Memory B cell (primary cell): ENCODE measurements at places on chromosomes 11 and 22.

- no peaks in the 10 kb centered on the region for H3K4me1 ChIP-seq
- H3K4me3 ChIP-seq, result no peak overlapping the region
- H3K36me3 ChIP-seq, result no peaks in the 10 kb centered on the region
- no peak for DNase-seq
- H3K27ac ChIP-seq, result no peak overlapping the region
These were observed 171.8 kb downstream of the SOX6 start for GRCh38 chr11:16184588-16184987.

DNA sequence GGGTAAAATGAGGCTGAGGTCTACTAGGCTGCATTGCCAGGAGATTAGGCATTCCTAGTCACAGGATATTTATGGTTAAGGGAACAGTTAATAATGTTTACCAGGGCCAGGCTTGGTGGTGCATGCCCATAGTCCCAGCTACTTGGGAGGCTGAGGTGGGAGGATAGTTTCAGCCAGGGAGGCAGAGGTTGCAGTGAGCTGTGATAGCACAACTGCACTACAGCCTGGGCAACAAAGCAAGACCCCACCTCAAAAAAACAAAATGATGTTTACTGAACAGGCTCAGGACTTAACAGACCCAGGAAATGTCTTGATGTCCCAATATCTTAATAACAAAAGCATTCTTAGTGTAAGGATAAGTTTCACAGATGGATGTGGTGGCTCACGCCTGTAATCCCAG, 2.8 kb upstream of the MRPL16 start:
- H3K4me1 ChIP-seq, result peaks cover 12% of the 10 kb centered on the region
- no peak overlapping the region for H3K4me3 ChIP-seq
- peaks cover 3% of the 10 kb centered on the region for H3K27me3 ChIP-seq
- H3K27ac ChIP-seq, result no peak overlapping the region
- no peak for DNase-seq

DNA sequence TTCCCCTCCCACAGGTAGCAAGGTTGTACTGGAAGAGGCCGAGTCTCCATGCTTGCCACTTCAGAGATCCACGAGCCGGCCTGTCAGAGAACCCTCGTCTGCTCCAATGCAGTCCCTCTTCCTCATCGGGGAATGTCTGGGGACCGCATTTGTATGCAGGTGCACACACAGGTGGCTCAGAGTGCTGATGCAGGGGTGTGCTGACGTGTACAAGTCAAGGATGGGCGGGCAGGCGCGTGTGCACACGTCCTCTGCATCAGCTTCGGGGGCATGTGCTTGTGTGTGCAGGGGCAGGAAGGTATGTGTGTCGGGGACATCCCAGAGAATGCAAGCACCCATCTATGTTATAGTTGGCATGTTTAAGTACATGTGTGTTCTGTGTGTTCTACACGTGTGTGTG, 49.4 kb downstream of the ELFN2 start:
- H3K27ac ChIP-seq, result no peak overlapping the region
- H3K36me3 ChIP-seq, result no peaks in the 10 kb centered on the region
- no peak overlapping the region for H3K4me3 ChIP-seq
- peaks cover 35% of the 10 kb centered on the region for H3K27me3 ChIP-seq
- peaks cover 13% of the 10 kb centered on the region for H3K4me1 ChIP-seq
- no peak for DNase-seq

GRCh38 chr22:17100621-17101020, 15.8 kb downstream of the IL17RA start:
- H3K27ac ChIP-seq, result no peak overlapping the region
- H3K27me3 ChIP-seq, result no peaks in the 10 kb centered on the region
- H3K4me1 ChIP-seq, result peaks cover 15% of the 10 kb centered on the region
- H3K36me3 ChIP-seq, result peaks cover 37% of the 10 kb centered on the region

DNA sequence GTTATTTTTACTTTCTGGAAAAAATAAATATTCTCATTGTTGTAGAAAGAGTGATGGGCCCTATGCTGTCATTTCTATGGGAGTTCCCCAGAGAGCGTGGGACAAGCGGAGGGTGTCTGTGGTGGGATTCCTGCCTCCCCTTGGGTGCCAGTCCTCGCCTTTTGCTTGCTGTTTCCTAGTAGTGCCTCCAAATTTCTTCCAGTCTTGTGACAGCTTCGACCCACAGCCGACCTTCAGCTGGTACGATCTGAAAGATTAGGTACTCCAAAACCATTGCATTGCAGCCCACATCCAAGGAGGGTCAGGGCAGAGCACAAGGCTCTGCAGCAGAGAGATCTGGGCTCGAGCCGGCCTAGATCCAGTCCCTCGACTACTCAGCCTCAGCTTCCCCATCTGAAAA, 58.9 kb upstream of the EMID1 start:
- H3K4me3 ChIP-seq, result no peak overlapping the region
- H3K27ac ChIP-seq, result no peak overlapping the region
- H3K27me3 ChIP-seq, result peaks cover 4% of the 10 kb centered on the region

DNA sequence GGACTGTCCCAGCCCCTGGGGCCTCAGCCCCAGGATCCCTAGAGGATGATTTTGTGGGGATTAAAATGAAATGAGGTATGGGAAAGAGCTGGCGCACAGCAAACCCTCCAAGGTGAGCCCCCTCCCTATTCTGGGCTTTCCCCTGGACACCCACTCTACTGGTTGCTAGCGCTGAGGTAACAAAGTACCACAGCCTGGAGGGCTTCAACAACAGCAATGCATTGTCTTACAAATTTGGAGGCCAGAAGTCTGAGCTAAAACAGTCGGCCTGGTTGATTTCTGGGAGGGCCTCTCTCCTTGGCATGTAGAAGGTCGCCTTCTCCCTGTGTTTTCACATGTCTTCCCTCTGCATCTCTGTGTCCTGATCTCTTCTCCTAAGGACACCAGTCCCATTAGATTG, 913.6 kb downstream of the NTM start:
- H3K27me3 ChIP-seq, result no peaks in the 10 kb centered on the region
- H3K36me3 ChIP-seq, result no peaks in the 10 kb centered on the region
- DNase-seq, result no peak
- H3K4me1 ChIP-seq, result no peaks in the 10 kb centered on the region
- H3K27ac ChIP-seq, result no peak overlapping the region

GRCh38 chr22:27292542-27293299, 508.8 kb downstream of the MN1 start:
- H3K4me1 ChIP-seq, result no peaks in the 10 kb centered on the region
- H3K27me3 ChIP-seq, result peaks cover 11% of the 10 kb centered on the region
- H3K27ac ChIP-seq, result no peak overlapping the region
- no peak overlapping the region for H3K4me3 ChIP-seq

DNA sequence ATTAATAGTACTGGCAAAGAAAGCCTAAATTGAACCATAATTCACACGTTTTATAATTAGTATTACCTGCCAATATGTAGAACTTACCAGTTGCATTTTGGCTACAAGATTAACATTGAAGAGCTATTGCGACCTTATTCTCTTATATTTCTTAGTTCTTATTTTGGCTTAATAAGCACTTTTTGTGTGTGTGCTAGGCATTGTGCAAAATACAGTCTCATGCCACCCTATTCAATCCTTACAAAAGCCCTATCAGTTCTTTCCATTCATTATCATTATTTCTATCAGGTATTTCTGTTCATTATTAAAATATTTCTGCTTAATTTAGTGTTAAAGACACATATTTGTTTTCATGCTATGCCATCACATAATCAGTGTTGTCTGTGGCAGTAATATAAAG, 41.2 kb downstream of the MAML2 start:
- H3K36me3 ChIP-seq, result peaks cover 12% of the 10 kb centered on the region
- H3K4me1 ChIP-seq, result peaks cover 33% of the 10 kb centered on the region
- no peak overlapping the region for H3K27ac ChIP-seq
- DNase-seq, result no peak
- no peak overlapping the region for H3K4me3 ChIP-seq

GRCh38 chr11:46616551-46617133, 385 bp downstream of the HARBI1 start:
- no peak for DNase-seq
- H3K36me3 ChIP-seq, result peaks cover 8% of the 10 kb centered on the region
- peaks cover 21% of the 10 kb centered on the region for H3K4me1 ChIP-seq

DNA sequence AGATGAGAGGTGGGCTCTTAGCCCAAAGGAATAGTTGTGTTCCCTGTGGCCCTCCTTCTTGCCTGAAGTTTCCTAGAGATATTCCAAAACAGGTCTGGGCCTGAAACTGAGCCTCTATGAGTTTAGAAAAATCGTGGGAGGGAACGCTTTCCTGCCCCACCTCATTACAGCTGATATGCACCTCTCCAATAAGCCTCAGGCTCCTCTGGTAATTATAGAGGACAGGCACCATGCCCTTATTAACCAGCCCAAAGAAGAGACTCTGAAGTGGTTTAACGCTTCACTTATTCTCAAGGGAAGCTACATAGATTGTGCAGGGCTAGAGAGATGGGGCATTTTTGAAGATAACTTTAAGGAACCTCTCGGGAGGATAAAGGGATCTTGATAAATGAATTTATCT, 3.4 kb upstream of the MPZL2 start:
- peaks cover 1% of the 10 kb centered on the region for H3K36me3 ChIP-seq
- H3K27me3 ChIP-seq, result peaks cover 18% of the 10 kb centered on the region
- H3K4me3 ChIP-seq, result no peak overlapping the region
- DNase-seq, result no peak

GRCh38 chr11:85232559-85232958, 394.6 kb downstream of the DLG2 start:
- H3K27me3 ChIP-seq, result no peaks in the 10 kb centered on the region
- H3K36me3 ChIP-seq, result peaks cover 2% of the 10 kb centered on the region
- no peak overlapping the region for H3K4me3 ChIP-seq

DNA sequence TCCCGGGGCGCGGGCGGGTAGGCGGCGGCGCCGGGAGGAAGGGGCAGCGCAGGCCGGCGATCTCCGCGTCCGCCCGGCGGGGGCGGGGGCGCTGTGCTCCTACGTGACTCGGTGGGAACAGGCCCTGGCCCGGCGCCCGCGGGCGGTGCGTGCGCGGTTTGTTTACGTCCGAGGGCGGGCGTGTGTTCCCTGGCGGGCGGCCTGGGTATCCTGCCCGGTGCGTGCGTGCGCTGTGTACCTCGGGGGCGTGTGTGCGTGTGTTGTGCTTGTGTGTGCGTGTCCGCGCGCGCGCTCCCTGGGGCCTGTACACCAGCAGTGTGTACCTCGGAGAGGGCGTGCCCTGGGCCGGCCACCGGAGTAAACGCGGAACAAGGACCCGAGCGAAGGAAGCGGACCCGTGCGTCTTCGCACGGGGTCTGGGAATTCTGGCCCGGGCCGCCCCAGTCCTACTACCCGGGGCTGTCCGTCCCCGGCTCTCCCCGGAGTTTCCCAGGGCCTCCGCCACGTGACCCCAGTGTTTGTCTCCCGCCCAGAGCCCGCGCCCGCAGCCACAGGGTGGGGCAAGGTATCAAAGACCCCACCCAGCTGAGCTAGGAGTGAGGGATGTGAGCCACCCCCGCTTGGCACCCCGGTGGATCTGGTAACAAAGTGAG, 769 bp downstream of the MAFF start:
- no peaks in the 10 kb centered on the region for H3K27me3 ChIP-seq
- peak; percentile 57 for DNase-seq
- peak overlapping the region; percentile 88 for H3K4me3 ChIP-seq
- peaks cover 31% of the 10 kb centered on the region for H3K4me1 ChIP-seq

- H3K4me3 ChIP-seq, result no peak overlapping the region
- H3K27me3 ChIP-seq, result no peaks in the 10 kb centered on the region
- H3K27ac ChIP-seq, result no peak overlapping the region
- no peak for DNase-seq
- peaks cover 51% of the 10 kb centered on the region for H3K4me1 ChIP-seq
These were observed 45.4 kb upstream of the TOP3B start for GRCh38 chr22:22027955-22028354.

DNA sequence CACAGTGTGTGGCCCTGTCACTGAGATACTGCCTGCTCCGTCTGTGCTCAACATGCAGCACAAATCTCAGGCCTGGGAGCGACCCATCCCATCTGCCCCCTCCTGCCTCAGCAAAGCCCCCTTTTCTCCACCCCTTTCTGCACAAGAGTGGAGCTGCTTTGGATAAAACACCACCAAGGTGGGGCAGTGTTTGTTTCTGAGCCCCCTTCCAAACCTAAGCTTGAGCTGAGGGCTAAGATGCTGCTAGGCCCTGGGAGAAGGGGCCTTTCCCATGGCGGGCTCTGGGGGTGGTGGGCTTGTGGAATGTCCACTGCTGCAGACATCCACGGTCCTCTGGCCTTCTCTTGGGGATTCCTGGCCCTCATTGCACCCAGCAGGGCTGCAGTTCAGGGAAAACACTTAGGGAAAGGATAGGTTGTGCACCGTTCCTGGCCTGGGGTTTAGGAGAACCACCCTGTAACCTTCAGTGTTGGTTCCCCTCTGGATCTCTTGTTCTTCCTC, 594.1 kb downstream of the TBC1D22A start:
- H3K4me3 ChIP-seq, result no peak overlapping the region

GRCh38 chr11:113436672-113437252, 38.4 kb downstream of the DRD2 start:
- H3K4me1 ChIP-seq, result no peaks in the 10 kb centered on the region
- no peaks in the 10 kb centered on the region for H3K36me3 ChIP-seq
- DNase-seq, result no peak
- peaks cover 6% of the 10 kb centered on the region for H3K27me3 ChIP-seq
- no peak overlapping the region for H3K4me3 ChIP-seq
- no peak overlapping the region for H3K27ac ChIP-seq
